ENCODE measurements at places on chromosomes 12 and 14.

- no peak for DNase-seq
Observed at GRCh38 chr14:93915070-93915705, 12.0 kb upstream of the FAM181A start.

DNA sequence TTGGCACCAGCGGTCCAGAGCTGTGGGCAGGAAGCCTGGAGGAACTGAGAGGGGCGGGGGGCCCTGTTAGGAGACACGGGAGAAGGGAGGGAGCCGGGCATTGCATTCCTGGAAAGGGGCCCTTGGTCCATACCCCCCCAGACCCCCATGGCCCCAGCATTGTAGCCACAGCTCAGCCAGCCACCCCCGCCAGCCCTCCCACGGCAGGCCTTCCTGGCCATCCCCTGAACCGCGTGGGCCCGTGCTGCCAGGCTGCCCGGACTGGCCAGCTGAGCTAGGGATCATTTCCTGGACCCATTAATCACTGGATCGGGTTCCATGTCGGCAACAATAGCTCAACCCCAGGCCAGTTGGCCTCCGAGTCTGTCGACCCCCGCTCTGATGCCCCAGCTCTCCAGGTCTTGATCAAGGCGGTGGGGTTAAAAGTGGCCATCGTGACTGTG lies 39.8 kb upstream of the DIO3 start:
- DNase-seq, result no peak

- no peak for DNase-seq
Observed at GRCh38 chr12:44817687-44818086, 58.4 kb downstream of the NELL2 start.

- no peak for DNase-seq
Observed at GRCh38 chr12:3101309-3102024, 24.3 kb downstream of the TSPAN9 start.

DNA sequence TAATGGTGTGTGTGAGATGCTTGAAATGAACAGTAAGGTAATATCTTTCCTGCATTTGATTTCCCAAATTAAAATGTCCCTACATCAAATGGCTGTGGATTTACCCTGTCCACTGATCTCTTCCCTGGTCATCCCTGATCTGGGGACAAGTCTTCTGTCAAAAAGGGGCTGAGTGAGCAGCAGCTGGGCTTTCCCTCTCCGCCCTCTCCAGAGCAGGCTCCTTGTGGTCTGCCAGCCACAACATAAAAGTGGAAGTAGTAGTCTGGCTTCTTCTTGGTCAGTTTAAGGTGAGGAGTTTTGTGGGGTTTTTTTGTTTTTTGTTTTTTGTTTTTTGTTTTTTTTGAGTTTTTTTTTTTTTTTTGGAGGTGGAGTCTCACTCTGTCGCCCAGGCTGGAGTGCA lies 25.2 kb upstream of the PLXNC1 start:
- DNase-seq, result no peak

DNA sequence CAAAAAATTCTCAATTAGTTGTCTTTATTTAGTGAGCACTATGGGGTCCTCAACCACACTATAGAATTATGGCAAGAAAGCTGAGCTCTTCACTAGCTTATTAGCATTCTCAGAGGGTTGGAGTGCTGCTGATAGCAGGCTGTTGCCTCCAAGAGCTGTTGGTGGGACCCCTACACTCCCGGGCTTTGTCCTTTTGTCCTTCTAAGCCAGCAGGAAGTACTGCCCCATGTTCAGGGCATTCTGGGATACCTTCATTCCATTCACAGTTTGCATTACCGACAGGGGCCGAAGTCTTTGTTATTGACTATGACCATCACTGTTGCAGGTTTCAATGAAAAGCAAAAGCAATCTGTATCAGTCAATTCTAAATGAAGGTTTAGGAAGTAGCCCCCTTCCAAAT lies 89.5 kb upstream of the OTX2 start:
- DNase-seq, result no peak

DNA sequence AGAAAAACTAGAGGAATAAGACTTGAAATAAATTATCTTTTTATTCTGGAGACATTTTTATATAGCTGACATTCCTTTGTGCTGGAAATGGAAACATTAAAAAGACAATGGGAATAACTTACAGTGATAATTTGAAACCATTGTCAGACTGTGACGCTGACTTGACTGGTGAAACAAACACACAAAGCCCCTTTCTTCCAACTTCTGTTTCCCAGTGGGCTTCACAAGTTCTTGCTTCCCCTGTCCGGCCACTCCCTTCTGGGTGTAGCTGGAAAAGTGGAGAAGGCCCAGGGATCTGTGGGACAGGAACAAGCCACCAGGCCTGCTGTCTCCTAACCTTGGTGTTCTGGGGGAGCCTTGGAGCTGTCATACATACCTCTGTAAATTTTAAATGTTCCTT lies 58.8 kb downstream of the PELI2 start:
- DNase-seq, result no peak

DNA sequence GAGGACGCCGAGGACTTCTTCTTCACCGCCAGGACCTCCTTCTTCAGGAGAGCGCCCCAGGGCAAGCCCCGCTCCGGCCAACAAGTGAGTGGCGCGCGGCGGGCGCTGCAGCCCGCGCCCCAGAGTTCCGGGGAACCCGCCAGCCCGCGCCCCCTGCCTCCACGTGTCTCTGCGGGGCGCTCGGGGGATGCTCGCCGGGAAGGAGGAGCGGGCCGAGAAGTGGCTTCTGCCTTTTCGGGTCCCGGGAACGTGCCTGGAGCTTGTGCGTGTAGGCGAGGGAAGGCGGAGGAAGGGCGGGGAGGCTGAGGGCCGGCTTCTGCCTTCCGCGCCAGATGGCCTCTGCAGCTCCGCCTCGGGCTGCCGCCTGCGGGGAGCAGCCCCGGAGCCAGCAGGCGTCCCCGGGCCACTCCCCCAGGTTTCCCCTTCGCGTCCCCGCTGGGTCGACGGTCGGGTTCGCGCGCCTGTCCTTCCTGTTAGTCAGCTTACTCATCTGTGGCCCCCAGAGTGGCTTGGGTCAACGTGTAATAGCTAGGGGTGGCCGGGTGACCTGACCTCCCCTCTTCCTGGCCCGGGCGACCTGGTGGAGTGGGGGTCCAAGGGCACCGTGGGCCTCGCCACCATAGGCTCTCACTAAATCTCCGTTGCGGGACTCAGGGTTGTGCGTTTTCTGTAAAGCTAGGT lies 505 bp downstream of the RASSF3 start:
- DNase-seq, result peak; percentile 80
